ENCODE measurements at places on chromosomes 12 and 14.

DNA sequence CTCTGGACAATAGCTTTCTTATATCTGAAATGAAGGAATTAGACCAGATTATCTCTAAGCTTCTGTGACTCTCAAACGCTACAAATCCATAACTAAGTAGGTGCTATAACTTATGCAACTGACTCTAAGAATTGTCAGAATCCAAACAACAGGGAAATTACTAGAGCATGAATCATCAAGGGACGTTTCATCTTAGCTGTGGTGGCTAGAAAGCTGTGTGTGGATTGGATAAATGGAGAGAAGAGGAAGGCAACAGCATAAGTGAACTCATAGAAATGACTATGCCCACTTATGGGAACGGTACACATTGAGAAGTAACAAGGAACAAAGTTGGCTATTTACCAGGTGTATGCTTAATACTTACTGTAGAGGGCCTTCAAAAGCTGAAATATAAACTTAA lies 96.0 kb upstream of the NEDD1 start:
- no peak for DNase-seq

GRCh38 chr14:102827716-102828115 lies 50.5 kb downstream of the TRAF3 start:
- DNase-seq: no peak

DNA sequence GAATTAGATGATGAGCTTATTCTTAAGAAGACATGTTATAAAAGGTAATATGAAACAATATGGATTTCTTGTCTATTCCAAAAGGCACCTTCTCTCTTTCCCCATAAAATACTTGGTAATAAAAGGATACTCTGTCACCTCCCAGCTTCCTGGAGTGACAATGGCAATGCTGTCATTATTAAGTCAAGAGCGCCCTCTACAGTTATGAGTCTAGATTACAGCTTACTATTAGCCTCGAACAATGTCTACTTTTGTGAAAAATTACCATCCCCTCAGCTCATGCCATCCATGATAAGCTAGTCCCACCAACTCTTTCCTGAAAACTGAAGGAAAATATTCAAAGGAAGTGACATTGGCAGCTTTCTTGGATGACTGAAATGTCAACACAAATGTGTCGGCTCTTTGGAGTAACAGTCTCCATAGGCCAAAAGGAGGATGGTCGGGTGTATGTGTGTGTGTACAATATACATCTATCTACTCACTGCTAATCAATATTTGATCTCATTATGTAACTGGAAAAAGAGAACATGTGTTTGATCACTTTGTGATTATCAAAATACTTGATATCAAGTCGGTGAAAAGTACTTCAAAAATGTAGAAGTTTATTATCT lies 48.7 kb upstream of the CDKN3 start:
- no peak for DNase-seq

DNA sequence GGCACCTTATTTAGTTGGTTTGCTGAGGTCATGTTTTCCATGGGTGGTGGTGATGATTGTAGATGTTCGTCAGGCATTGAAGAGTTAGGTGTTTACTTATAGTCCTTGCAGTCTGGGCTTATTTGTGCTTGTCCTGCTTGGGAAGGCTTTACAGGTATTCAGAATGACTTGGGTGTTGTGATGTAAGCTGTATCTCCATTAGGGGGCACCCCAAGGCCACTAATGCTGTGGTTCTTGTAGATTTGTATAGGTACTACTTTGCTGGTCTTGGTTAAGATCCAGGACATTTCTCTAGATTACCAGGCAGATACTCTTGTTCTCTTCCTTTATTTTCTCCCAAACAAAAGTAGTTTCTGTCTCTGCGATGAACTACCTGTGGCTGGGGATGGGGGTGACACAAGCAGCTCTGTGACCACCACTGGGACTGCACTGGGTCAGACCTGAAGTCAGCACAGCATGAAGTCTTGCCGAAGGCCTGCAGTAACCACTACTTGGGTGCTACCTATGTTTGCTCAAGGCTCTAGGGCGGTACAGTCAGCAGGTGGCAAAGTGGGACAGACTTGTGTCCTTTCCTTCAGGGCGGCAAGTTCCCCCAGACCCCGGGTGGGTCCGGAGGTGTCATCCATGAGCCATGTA lies 35.8 kb upstream of the FBXO33 start:
- no peak for DNase-seq

All from left hindlimb (tissue), 1 donor.